ENCODE measurements at places on chromosomes 1 and 21.

- DNase-seq: no peak
Observed at GRCh38 chr1:95304803-95305202, 70.8 kb downstream of the RWDD3 start.

GRCh38 chr1:82000221-82000620 lies 199.5 kb downstream of the ADGRL2 start:
- DNase-seq: no peak

GRCh38 chr1:242017580-242018233 lies 18.8 kb upstream of the MAP1LC3C start:
- DNase-seq: peak; percentile 52

DNA sequence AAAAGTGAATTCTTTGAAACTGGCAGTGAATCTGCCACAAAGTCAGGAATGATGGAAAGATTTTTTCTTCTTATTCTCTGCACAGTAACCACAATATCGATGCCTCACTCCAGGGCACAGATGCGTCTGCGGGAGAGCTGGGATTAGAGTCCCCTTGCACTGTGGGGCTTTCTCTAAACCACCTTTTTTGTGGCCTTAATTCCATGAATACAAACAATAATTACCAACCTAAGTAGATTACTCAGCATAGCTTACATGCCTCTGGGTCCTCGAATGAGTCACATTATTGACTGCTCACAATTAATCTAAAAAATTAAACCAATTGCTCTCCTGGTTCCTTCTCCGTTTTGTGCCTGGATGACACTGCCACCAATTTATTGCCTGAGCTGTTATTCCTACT lies 125.8 kb downstream of the KAZN start:
- DNase-seq: no peak

DNA sequence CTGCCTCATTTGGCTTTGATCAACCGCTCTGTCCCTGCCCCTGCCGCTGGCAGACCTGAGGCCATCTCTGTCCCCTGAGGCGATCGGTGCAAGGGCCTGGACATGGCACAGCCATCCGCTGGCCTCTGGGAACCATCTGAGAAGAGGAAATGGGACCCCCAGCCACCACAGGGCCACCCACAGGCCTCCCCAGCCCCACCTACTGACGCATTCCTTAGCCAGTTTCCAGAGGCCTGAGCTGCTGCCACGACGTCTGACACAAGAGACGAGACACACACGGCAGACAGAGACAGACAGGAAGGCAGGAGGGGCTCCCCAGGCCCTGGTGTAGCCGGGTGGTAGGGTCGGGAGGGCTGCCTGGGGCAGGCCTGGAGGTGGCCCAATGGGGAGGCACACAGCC lies 37.3 kb upstream of the EDN2 start:
- DNase-seq: no peak

- no peak for DNase-seq
Observed at GRCh38 chr1:209106237-209106741, 477.2 kb upstream of the CAMK1G start.

- DNase-seq: no peak
Observed at GRCh38 chr1:57192222-57192621, 226.4 kb upstream of the C8B start.

DNA sequence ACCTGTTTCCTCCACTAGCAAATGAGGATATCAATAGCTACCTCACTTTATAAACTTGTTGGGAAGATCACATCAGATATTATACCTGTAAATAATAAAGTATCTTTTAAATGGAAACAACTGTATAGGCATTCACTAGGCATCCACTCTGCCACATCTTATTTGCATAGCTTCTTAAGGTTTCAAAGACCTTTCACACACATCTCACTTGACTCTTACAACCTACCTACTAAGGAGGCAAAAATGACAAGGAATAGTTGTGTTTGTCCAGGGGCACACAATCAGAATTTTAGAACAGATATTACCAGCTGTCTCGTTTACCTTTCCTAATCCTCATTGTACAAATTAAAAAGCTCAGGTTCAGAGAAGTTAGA lies 51.5 kb downstream of the VANGL2 start:
- no peak for DNase-seq

DNA sequence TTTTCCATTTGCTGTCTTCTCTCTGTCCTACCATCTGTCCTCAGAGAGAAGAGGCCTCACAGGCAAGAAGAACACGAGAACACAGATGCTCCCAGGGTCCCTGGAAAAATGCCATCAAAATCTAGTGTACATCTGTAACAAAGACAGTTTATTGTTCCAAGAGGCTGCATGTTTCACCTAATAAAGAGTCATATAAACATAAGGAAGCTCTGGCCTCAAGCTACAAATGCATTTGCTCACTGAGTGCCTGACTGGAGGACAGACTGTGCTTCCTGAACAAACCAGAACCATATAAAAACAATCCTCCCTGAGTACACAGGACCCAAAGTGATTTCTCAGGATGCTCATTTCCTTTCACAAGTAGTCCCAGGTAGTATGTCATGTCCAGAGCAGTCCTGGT lies 76.3 kb upstream of the SLC44A3 start:
- no peak for DNase-seq

DNA sequence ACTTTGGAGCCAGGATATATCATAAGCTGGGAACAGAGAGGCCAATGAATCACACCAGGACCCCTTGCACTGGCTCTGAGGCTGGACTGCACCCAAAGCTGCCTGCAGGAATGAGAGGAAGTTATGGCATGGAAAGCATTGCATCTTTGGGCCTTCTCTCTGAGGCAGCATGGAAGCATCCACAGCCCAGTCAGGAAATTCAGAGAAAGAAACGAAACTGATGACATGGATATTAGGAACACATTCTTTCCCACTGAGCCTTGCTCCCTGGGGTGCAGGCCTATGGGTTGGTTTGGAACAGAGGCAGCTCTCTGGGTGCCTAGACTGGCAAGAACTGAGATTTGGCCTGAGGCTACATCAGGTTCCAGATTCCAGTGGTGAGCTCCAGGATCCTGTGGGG lies 98.6 kb downstream of the NGF start:
- DNase-seq: no peak

- no peak for DNase-seq
Observed at GRCh38 chr21:38714999-38715398, 90.7 kb upstream of the ETS2 start.

DNA sequence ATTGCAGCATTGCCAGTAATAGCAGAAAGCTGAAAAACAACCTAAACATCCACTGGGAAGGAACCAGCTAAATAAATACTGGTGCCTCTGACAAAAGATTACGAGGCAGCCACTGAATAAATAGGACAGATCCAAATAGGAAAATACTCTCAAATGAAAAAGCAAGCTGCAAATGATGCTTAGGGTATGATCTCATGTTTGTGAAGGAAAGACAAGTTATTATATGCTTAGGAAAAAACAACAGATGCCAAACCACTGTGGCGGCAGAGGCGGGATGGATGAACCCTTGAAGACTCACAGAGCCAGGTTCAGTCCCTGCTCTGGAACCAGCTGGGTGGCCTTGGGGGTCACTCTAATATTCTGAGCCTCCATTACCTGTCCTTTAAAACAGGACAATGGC lies 41.6 kb downstream of the MATN1 start:
- no peak for DNase-seq

DNA sequence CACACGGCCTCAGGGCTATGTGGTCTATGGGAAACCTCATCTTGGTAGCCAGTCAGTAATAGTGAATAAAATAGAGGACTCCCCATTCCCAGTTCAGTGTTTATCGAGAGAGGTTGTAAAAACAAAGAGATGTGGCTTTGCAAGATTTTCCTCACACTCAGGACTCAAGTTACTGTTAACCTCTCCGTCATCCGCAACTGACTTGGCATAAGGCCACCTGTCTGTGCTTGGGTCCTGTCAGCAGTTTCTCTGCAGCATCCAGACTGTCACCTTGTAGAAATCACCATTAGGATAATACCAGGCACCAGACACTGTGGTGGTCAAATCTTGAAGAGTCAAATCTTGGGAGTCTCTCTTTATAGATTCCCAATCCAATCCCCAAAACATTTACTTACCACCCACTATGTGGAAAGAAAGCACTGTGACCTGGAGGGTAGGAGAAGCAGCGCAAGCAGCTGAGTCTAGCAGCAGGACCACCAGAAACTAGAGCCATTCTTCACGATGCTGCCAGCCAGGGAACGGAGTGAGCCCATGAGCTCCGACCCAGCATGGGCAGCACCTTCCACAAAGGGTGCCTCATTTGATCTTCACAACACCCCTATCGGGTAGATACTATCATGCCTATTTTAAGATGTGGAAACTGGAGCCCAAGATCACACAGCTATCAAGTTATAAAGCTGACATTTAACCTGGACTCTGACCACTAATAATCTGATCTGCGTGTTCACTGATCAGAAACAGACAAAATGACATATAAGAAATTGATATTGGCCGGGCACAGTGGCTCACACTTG lies 5.6 kb upstream of the GPR25 start:
- DNase-seq: no peak

DNA sequence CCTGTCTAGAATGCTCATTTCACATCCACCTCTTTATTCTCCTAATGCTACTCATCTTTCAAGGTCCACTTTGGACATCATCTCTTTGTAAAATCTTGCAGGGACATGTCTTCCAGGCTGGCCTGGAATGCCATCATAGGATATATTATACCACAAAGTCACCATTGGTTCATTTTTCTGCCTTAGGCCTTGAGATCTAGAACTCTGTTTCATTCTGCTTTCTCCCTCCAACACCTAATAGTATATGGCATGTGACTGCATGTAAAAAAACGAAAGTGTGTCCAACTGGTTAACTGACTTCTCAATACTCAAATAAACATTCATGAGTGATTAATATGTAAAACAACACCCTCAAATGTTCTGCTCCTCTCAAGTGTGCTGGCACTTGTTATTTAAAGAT lies 84.1 kb downstream of the RGS2 start:
- DNase-seq: no peak

- no peak for DNase-seq
Observed at GRCh38 chr1:3904006-3904842, 4.2 kb upstream of the C1orf174 start.

DNA sequence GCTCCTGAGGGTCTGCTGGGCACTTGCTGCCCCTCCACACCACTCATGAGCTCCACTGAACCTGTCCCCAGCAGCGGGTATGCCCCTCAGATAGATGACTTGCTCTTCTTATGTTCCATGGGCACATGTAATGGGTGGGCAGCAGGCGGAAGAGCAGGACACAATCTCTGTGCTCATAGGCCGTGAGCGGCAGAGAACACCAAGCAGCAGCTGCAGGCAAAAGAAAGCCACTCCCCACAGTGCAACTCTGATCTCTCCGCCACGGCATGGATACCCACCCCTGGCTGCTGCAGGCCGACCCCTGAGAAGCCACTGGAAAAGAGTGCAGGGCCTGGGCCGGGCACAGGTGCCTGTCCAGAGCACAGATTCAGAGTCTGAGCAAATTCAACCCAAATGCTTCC lies 135.2 kb upstream of the RUNX3 start:
- DNase-seq: no peak

- DNase-seq: no peak
Observed at GRCh38 chr1:208855403-208855802, 611.2 kb upstream of the PLXNA2 start.

- no peak for DNase-seq
Observed at GRCh38 chr1:39525366-39526165, 34.1 kb downstream of the BMP8A start.

DNA sequence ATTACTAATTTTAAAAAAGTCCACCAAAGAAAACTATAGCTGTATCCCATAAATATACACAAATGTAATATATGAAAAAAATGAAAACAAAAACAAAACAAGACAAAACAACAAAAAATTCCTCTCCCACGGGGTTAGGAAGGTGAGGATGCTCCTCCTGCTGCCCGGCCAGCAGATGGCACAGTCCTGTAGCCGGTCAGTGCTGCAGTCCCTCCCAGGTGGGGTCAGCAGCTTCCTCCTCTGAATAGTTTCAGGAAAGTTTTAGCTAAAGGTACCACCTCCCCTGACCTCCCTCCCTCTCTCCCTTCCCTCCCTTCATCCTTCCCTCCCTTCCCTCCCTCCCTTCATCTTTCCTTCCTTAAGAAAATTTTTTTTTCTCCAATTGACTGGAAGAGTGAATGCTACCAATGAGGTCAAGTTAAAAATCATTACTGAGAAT lies 67.8 kb upstream of the BCL10 start:
- DNase-seq: peak; percentile 18

DNA sequence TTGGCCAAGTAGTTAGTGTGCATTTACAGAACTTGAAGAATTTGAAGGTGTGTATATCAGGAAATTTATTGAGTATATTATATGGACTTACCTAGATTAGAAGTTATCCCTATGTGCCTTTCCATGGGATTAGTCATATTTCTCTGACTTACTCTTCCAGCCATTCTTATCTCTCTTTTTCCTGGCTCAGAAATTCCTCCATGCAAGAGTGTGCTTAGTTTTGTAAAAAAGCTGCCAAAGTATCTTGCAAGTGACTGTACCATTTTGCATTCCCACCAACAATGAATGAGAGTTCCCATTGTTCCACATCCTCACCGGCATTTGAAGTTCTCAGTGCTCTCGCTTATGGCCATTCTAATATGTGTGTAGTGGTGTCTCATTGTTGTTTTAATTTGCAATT lies 82.2 kb upstream of the GUCA2B start:
- no peak for DNase-seq

DNA sequence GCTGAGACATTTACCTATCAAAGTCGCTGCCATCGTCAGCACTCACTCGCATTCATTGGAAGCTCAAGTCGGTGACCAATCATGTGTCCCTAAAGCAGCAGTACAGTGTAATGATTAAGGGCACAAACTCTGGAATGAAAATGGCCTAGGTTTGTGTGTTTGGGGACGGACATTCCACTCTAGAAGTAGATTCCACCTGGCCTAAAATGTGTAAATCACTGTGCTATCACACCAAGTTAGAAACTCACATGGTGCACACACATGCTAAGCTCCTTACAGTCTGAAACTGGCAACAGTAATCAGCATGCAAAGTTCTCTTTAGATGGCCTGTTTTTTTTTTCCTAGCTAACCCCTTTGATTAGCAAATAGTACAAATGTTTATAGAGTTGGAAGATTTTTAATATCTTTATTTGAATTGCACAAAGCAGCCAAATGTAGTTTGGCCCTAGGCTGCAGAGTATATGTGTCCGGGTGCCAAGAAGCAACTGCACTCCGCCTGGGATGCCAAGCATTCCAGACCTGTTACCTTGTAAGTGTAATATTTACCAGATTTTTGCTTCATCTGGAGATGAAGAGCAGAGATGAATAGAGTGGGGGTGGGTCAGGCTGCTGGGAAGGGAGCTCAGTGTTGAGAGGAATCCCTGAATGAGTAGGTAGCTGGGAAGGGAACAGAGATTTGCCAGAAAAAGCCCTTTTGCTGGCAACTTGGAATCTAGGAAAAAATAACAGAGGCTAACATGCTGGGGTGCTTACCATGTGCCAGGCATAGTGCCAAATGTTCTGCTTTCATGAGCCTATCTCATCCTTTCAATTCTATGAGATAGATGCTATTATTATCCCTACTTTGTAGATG lies 35.2 kb downstream of the TGFB2 start:
- no peak for DNase-seq

DNA sequence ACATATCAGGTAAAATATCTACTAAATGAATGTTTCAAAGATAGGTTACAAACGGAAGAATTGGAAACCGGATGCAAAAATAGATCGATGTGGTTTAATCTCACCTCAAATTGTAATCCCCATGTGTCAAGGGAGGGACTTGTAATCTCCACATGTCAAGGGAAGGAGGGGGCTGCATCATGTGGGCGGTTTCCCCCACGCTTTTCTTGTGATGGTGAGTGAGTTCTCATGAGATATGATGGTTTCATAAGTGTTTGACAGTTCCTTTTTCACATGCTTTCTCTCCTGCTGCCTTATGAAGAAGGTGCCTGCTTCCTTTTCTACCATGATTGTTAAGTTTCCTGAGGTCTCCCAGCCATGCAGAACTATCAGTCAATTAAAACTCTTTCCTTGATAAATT lies 408.7 kb upstream of the TMPRSS15 start:
- DNase-seq: no peak
